ENCODE measurements at places on chromosomes 11 and 22.

- DNase-seq, result peak; percentile 56
Observed at GRCh38 chr11:128235426-128235825, 351.9 kb downstream of the ETS1 start.

DNA sequence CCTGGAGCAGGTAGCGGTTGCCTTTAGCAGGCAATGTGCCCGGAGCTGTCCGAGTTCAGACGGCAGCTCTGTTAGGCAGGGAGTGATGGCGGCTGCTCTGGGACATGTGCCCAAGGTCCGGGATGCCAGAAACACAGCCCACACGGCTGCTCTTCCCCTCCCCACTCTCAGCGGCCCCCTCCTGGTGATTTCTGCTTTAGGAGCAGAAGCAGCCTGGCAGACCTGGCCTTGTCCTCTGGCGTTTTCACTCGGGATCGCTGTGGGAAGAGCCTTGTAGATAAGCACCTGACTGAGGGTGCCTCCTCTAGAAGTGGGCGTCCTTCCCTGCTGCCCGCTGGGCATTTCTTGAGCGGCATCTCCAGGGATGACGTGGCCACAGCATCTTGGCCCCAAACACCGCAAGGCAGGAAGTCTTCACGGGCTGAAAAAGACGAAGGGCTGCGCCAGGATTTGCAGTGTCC lies 392.2 kb downstream of the TBC1D22A start:
- peak; percentile 20 for DNase-seq

DNA sequence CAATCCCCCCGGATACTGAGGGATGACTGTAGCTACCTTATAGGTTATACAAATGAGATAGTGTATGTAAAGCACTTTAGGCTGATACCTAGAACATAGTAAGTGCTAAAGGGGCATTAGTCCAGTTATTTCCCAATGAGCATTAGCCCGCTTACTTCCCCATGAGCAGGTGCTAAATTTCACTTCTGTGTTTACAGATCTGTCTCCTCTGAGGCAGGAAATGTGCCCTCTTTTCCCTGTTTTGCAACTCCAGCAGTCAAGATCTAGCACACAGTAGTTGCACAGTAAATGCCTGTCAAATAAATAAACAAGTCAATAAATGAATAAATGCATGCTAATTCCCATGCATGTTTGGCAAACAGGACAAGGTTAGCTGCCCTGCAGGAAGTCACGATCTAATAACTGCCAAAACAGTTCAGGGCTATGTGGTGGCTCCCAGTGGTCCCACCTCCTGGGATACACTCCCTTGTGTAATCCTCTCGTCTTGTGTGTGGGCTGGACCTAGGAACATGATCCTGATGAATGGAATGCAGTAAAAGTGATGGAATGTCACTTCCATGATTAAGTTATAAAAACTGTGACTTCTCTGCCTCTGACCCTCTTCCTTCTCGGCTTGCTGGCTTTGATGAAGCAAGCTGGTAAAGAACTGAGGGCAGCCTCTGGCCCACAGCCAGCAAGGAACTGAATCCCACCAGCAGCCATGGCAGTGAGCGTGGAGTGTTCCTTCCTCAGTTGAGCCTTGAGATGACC lies 459.0 kb downstream of the SOX6 start:
- peak; percentile 47 for DNase-seq

GRCh38 chr11:119195680-119196079 lies 10.4 kb downstream of the NHERF4 start:
- peak; percentile 80 for DNase-seq

DNA sequence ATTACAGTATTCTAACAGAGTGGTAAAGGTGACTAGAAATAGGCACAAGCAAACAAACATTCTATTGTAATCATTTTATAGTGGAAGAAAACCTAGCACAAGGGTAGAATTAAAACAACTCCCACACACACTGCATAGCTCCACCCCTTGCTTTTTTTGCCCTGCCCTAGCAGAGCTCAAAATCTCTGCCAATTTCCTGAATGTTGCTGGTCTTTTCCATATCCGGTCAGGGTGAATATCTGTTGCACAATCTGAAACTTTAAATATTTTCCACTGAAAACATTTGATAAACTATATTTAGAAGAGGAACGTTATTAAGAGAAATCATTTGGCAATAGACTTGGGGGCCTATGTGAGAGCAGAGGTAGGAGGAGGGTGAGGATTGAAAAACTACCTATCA lies 2.7 kb downstream of the SPA17 start:
- DNase-seq, result peak; percentile 78

DNA sequence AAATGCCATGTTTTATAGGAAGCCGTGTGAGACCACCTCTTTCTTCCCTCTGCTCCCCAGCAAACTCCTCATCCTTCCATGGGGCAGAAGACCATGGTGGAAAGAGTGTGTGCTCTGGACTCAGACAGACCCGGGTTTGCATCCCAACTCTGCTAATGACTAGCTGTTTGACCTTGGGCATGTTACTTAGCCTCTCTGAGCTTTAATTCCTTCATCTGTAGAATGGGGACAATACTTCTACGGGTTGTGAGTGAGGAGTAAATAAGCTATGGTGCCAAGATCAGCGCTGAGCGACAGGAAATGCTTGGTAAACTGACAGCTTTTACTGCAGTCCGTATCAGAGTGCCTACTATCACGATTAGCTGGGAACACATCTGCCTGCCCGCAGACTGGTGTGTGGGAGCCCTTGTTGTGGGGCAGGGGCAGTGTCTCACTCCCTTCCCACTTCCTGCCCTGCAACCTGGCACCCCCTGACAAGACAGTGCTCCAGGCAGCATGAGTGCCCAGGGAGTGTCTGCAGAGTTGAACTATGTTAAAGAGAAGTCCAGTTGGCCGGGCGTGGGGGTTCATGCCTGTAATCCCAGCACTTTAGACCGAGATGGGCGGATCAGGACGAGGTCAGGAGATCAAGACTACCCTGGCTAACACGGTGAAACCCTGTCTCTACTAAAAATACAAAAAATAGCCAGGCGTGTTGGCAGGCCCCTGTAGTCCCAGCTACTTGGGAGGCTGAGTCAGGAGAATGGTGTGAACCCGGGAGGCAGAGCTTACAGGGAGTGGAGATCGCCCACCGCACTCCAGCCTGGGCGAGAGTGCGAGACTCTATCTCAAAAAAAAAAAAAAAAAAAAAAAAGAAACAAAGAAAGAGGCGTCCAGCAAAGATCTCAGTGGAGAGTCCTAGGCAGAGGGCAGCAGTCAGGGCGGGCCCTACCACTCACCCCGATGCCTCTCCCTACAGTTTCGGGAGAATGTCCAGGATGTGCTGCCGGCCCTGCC lies 2.2 kb downstream of the SEC14L2 start:
- DNase-seq, result no peak

DNA sequence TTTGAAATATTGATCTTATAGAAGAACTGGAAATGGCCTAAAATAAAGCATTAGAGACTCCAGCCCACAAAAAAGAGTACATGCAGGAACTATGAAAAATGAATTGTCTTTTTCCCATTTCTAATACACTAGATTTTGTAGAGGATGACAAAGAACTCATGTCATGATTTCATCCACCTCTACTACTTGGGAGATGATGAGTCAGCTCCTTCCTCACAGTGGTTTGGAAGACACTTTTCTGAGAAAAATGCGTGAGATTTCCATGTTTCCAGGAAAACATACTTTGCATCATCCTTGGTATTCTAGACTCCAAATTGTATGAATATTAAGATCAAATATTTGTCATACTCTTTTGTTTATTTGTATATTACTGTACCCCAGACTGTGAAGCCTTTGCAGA lies 500.5 kb downstream of the FAM181B start:
- DNase-seq, result peak; percentile 1

DNA sequence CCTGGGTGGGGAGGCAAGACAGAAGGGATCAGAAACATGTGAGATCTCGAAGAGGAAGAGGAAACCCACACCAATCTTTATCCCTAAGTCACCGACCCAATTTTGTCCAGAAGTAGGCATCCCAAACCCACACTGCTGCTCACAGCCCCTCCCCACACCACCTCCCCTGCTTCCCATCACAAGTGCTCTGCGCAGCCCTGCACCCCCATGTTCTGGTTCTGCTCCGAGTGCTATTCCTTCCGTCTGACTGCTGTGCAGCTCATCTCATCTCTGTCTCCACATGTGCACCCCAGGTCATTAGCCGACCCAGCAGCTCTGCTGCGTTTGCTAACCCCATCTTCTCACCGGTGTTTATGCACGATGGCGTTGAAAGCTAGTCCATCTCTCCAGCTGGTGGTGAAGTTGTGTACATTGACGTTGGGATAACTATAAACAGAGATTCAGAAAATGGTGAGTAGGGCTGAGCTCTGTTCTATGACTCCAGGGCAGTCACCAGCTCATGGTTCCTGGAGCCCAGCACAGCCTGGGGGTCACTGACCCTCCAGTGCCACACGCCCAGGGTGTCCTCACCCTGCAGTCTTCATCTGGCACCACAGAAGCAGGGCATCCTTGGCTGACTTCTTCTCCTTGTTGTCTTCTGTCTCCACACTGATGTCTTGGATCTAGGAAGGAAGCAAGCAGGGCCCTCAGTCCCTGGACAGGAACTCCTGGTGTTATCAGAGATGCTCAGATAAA lies 15.1 kb downstream of the SPTBN2 start:
- DNase-seq, result no peak

DNA sequence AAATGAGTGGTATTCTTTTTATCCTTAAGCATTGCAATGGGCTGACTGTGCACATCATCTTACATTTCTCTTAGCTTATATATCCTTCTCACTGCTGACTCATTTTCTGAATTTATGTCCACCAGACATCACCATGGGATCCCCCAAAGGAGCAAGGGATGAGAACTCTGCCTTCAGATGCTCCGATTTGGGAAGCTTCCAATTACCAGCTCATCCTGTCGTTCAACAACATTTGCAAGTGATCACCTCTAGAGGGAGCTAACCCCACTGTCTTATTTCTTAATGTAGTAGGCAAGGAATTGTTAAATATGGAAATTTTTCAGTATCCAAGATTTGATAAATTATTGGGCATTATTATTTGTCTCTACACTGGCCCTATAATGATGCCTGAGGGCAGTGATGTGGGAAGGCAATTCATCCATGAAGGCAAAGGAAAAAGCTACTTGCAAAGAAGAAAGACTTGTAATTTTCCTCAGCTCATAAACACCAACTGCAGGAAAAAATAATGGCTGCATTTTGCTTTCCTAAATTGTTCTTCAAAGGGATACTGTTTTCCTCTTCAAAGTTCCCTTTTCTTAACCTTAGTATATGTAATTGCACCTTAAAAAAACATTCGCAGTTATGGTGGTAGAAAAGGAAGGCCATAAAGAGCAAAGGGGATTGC lies 102.4 kb upstream of the FSHB start:
- peak; percentile 65 for DNase-seq

GRCh38 chr11:70020336-70021214 lies 57.5 kb upstream of the ANO1 start:
- DNase-seq, result no peak
